Caco-2 (cell line): ENCODE measurements at places on chromosomes 3 and 15.

DNA sequence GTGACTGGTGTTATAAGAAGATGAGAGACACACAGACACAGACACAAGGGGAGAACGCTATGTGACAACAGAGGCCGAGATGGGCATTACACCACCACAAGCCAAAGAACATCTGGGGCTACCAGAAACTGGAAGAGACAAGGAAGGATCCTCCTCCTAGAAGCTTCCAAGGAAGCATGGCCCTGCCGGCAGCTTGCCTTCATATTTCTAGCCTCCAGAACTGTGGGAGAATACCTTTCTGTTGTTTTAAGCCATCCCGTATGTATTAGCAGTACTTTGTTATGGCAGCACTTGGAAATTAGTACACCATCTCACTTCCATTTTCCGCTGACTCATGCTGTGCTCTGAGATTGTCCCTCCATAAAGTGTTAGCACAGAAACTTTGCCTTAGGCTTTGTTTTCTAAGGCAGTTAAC lies 38.7 kb upstream of the CA12 start:
- no peak for DNase-seq

- no peak for DNase-seq
These were observed 288.2 kb downstream of the EPHA6 start for GRCh38 chr3:97102641-97103040.

DNA sequence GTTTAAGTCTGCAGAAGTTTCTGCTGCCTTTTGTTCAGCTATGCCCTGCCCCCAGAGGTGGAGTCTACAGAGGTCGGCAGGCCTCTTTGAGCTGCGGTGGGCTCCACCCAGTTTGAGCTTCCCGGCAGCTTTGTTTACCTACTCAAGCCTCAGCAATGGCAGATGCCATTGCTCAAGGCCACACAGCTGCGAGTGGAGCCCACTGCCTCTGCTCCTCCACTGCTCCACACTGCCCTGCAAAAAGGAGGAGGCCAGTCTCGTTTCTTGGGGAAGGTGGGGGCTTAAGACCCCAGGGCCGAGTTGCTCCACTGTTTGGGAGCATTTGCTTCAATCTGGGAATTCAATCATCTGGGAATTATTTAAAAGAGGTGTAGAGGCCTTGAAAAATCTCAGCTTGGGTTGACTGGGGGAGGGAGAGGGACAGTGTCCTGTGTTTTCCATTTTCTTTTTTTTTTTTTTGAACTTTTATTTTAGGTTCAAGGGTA lies 144.6 kb upstream of the MEF2A start:
- DNase-seq = peak; percentile 58

DNA sequence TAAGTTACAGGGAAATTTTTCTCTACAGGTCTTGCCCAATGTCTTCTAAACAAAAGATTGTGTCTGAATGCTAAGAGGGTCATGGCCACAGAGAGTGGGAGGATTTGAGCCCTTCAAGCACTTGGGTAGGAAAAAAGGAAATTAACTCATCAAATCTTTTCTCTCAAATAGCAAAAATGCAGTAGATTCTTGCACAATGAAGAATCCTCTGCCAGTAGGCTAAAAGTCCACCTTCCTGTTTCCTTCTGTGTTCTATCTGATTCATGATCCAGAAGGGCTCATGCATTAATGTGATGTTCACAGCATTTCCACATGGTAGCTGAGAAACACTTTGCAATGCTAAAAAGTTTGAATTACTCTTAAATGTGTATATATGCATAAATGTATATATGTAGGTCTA lies 177.1 kb downstream of the CD47 start:
- DNase-seq = no peak

GRCh38 chr3:183779896-183780465 lies 45.4 kb downstream of the MAP6D1 start:
- no peak for DNase-seq

GRCh38 chr3:180267202-180267843 lies 230.6 kb upstream of the PEX5L start:
- DNase-seq = no peak

GRCh38 chr15:77808075-77808474 lies 175.4 kb upstream of the LINGO1 start:
- no peak for DNase-seq

DNA sequence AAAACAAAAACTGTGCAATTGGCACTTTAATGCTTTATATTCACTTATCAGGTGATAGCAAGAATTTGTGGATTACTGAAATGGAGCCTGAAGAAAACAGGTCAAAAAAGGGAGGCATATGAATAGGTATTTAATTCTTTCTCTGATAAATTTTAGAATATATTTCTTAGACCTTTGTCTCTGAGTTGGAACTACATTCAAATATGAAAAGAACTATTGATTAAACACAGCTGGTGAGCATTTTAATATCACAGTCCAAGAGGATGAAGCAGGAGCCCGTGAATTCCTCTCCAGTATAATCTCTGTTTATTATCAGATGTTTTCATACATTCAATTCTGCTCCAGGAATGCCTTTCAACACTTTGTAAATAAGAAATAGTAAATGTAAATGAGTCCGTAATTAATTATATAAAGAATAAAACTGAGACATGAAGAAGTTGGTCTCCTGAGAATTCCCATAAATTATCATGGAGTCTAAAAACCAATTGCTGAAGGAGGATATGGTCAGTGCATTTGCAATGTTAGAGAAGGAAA lies 86.3 kb upstream of the ARHGEF26 start:
- DNase-seq = no peak

GRCh38 chr3:18436213-18436612 lies 11.1 kb upstream of the SATB1 start:
- no peak for DNase-seq

DNA sequence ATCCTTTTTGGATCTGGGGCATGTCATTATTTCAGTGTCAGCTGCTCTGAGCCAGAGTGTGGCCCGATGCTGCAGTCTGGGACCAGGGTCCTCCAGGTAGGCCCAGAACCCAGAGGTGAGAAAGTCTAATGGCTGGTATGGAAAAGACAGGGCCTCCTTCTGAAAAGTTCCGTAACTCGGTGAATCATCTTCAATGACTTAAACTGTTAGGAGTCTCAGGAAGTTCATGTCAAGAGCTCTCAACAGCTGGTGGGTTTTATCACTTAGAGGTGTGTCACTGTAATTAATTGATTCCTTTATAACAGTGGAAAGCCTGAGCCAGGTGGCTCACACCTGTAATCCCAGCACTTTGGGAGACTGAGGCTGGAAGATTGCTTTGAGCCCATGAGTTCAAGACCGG lies 28.5 kb upstream of the PDE8A start:
- no peak for DNase-seq

DNA sequence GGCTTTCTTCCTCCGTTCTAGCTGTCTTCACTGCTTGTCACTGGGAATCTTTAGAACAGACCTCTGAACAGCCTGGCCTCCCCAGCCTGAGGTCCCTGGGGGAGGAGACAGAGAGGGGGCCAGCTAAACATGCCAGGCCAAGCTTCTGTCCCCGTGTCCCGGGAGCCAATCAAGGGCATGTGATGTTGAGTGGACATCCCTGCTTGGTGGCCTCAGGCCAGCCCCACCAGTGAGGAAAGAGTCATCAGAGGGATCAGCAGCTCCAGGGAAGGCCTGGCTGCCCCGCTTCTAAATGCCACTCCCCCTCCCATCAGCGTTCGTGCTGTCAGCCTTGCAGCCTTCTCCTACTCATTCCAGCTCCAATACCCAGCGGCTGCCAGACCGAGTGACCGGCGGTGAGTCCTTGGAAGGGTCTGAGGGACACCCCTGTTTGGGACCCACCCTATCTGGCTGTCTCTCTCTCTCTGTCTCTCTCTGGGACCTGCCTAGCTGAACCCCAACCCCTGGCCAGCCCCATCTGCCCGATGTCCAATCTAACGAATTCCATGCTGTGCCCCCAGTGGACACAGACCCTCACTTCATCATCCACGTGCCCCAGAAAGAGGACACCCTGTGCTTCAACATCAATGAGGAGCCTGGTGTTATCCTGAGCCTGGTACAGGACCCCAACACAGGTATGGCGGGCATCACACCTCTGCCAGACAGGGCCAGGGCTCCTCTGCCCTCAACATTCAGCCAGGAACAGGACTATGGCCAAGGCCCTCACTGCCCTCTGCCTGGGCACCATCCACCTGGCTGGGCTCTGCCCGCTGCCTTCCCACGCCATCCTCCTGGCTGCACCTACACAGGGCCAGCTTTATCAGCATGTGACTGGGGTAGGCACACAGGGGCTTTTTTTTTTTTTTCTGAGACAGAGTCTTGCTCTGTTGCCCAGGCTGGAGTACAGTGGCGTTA lies 6.6 kb upstream of the ITIH3 start:
- DNase-seq = no peak

GRCh38 chr15:67107014-67107812 lies 41.8 kb downstream of the SMAD3 start:
- DNase-seq = peak; percentile 51

GRCh38 chr3:151753846-151754245 lies 20.1 kb downstream of the AADACL2 start:
- DNase-seq = no peak

DNA sequence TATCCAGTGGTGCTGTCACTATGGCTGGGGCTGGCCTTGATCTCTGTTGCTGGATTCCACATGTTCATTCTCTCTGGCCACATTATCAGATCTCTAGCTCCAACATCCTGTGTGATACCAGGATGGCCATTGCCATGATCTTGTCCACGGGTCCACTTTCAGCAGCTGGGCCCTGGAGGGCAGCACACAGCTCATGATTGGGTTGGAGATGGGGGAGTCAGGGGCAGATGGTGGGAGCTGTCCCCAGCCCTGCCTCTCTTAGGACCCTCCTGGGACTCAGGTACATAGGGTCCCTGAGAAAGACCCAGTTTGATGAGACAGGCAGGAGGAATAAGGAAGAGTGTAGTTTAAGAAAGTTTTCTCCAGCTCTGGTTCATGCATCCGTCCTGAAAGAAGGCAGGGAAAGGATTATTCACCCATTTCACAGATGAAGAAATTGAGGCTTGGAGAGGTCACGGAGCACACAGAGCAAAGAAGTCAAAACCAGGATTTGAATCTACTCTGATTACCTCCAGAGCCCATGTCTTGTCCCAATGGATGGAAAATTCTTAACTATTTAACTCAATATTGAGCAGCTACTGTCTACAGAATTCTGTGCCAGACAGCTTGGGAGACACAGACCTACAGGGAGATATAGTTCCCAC lies 100.5 kb downstream of the LINGO1 start:
- DNase-seq = no peak

DNA sequence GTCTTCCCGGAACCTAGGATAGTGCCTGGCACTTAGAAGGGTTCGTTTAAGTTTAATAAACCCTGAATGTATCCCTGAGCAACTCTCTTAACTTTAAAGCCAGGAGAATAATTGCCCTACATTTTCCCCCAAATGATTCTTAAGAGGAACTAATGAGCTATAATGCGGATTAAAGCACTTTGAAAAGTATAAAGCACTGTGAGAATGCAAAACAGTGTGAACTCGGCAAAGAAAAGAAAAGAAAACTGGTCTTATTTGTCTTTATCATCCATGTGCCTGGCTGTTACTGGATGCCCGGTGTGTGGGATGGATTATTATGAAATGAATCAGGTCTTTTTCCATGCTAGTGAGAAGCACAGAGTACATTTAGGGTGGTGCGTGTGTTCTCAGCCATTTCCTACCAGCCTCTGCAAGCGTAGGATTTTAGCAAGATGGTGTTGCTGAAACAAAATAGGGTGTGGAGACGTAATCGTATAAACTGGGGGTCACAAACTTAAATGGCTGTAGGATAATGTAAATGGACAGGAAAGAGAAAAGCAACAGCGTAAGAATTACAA lies 983 bp downstream of the KBTBD12 start:
- no peak for DNase-seq

- DNase-seq = no peak
These were observed at the start of gene ABCF3 for GRCh38 chr3:184186184-184186901. Gene ABCF3 (plus strand): TSS chr3:184186199. CDS start chr3:184186208, 9 bp downstream.

GRCh38 chr15:70240820-70241430 lies 143.2 kb upstream of the TLE3 start:
- no peak for DNase-seq
